Peyer's patch (tissue), 4 donors: ENCODE measurements at places on chromosomes 6 and 20. TPM values are rescaled to one million over a fixed set of nuclear protein-coding genes. Genes with fewer than 3 reads are reported as not detected.

The ALDH8A1 gene
- not detected for total RNA-seq

The MAS1 gene
- not detected for total RNA-seq

The MYCT1 gene
- 4.0 TPM for total RNA-seq

The ASIP gene
- not detected for total RNA-seq

The ARMC12 gene
- not detected for total RNA-seq

The PTCRA gene
- not detected for total RNA-seq

The PRKN gene
- 669 TPM for total RNA-seq

The SERPINB1 gene
- 77.7 TPM for total RNA-seq

The ZSCAN12 gene
- total RNA-seq, result 5.8 TPM

The PBOV1 gene
- not detected for total RNA-seq

The ZMYND8 gene
- total RNA-seq, result 106 TPM

The CSNK2B gene
- 209 TPM for total RNA-seq

The SLC22A16 gene
- total RNA-seq, result not detected

The ZNF311 gene
- total RNA-seq, result not detected

The TUBE1 gene
- total RNA-seq, result 20.1 TPM

The PKHD1 gene
- 0.53 TPM for total RNA-seq

The SIRPD gene
- not detected for total RNA-seq

The HAO1 gene
- 1.1 TPM for total RNA-seq

The COL11A2 gene
- total RNA-seq, result not detected

The AKAP12 gene
- 21.3 TPM for total RNA-seq

The ULBP3 gene
- not detected for total RNA-seq

The ZBTB46 gene
- total RNA-seq, result 6.0 TPM

The SNPH gene
- 1.3 TPM for total RNA-seq

The NANP gene
- 3.9 TPM for total RNA-seq

The HIVEP2 gene
- 18.5 TPM for total RNA-seq
